ENCODE measurements at places on chromosomes 3 and 15.

DNA sequence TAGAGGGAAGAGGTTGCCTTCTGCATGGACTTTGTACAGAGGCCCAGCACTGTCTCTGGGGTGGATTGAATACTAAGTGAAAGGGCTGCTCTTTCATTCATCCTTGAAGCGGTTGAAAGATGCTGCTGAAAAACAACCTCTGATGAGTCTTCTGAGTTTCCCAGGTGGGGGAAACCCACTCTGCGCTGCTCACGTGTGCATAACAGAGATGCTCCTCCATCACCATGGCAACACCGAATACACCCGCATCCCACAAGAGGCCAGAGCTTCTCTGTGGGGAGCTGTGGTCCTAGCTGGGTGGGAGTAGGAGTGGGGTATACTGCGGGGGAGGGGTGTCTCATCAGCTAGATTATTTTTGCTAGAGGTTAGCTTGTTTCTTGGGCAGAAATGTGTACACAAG, 6.1 kb upstream of the SYN2 start:
- DNase-seq = no peak

GRCh38 chr3:195236076-195236798, 34.7 kb downstream of the XXYLT1 start:
- DNase-seq = no peak

DNA sequence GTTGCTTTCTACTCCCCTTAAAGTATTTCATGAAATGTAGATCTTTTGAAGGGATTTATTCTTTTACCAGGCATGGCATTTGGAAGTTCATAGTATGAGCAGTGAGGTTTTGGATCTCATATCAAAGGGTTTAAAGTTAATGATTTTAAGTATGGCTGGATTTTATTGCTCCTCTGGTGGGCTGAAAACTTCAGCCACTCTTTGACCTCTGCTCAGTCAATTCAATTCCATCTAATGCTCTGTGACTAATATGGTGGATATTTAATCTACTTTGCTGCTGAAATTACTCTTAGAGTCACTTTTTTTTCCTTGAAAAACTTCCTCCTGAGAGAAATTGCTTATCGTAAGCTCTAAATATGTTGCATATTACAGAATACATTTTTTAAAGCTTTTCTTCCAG, 218.6 kb downstream of the NR2F2 start:
- DNase-seq = no peak

GRCh38 chr3:31853580-31853979, 127.5 kb downstream of the OSBPL10 start:
- no peak for DNase-seq

DNA sequence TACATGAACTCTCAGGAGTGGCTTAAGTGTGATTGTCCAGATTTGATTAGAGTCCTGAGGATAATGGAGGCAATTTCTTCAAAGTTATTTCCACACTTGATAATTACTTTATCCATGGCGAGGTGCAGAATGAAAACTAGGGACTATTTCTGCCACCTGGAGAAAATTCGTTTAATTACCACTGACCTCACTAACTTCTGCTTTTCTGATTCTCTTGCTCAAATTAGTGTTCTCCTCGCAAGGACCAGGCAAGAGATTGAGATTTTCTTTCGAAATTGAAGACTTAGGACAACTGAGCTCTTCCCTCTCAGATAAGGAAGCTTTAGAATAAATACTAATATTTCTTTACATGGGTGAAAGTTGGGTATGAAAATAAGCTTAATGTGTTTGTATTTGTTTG, 135.2 kb downstream of the RYR3 start:
- no peak for DNase-seq

- no peak for DNase-seq
Measured at GRCh38 chr3:154684021-154684420, 254.0 kb upstream of the GPR149 start.

DNA sequence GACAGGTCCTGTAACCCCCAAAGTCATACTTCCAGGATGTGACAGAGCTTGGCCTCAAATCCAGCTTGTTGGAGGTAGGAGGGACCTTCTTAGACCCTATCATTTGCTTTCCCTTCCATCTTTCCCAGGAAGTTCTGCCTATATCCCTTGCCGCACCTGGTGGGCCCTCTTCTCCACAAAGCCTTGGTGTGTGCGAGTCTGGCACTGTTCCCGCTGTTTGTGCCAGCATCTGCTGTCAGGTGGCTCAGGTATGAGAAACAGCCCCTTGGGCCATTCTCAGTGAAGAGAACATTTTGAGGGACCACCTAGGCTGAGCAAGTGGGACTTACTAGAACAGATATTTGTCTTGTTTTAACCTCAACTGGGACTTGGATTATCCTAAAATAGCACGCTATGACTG, 1.3 kb downstream of the IL17RE start:
- DNase-seq = no peak

DNA sequence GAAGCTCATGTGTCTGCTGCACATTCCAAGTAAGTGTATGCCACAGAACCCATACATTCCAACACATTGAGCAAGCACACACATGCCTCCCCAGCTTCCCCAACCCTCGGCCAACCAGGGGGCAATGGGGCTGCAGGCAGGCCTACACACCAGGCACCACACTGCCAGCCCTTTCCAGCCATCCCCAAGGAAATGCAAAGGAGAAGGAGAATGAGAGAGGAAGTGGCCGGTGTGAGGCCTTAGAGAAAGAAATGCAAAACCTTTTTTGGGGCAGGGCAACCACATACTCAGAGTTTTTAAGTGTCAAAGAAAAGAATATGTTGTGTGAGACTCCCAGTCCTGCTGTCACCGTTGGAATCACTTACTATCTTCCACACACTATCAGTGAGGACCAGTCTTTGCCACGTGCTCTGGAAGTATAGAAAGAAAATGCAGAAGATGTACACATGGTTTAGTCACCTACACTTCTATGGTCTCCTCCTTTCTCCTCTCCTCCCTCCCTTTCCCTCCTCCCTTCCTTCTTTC, 11.1 kb downstream of the IGF2BP2 start:
- no peak for DNase-seq

DNA sequence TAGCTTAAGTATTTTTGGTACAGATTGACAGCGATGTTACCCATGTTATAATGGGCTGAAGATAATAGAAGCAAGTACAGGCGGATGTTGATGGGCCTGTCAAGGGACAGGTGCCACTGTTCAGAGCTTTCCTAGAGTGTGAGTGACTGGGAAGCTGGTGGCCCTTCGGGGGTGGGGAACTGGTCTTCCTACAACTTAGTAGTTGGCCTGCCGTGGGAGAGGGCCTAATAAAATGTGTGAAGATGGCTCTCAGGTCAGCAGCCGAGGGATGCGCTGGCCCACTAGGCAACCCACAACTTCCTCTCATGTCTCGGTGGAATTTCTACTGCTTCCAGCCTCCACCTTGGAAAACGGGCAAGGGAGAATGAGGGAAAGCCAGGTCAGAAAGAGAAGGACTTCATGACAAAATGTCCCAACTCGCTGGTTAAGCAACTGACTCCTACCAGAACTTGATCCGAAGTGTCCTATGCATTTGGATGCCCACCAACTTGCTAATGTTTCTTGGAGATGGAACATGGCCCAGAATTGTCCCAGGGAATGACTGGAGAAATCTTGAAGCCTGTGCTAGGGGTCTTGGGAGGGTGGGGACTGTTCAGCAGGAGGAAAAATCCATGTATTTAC, 1.4 kb downstream of the GYG1 start:
- no peak for DNase-seq

GRCh38 chr15:66089049-66089448, 164.5 kb downstream of the MEGF11 start:
- no peak for DNase-seq

- DNase-seq = no peak
Measured at GRCh38 chr3:36362973-36363372, 17.3 kb upstream of the STAC start.

GRCh38 chr3:146250449-146251382, at the start of gene PLSCR4:
Gene PLSCR4 (minus strand): TSS chr3:146251105. CDS start chr3:146222071, 29,034 bp downstream.
- no peak for DNase-seq

- no peak for DNase-seq
Measured at GRCh38 chr3:58681863-58682262, 15.3 kb upstream of the FAM3D start.

- no peak for DNase-seq
Measured at GRCh38 chr15:88238618-88239430, 17.7 kb downstream of the NTRK3 start.

DNA sequence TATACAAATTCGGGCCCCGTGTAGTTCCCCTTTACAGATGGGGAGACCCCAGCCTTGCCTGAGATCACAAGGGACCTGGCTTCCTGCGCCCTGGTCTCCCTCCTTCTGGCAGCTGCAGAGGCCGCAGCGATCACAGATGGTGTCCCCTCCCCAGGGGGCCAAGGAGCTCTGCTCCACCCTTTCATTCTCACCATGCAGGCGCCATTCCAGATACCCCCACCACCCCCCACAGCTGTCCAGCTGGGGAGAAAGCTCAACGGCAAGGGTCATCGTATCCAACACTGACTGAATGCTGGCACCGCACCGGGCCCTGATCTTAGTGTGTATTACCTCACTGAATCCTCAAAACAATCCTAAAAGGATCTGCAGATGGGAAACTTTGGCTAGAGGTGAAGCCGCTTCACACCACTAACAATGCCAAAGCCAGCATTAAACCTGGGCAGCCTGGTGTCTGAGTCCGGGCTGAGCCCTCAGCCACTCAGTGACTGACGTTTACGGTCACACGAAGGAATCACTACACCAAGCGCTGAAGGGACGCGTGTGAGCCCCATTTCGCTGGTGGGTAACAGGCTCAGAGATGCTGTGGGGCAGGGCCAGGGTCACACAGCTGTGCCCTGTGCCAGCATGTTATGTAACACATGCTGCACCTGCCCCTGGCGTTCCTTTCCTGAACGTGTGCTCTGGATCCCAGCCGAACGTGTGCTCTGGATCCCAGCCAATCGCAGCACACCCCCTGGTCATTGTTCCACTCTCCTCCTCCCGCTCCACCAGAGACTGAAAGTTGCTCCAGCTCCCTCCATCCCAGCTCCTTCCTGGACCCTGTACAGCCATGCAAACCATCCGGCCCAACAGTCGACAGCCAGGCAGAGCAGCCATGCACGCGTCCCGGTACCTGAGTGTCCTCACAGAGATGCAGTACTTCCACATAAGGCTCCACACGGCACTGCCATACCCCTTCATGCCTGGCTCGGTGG, 51.8 kb downstream of the IQSEC1 start:
- DNase-seq = no peak

GRCh38 chr3:11724615-11725339, 81.1 kb upstream of the VGLL4 start:
- no peak for DNase-seq

DNA sequence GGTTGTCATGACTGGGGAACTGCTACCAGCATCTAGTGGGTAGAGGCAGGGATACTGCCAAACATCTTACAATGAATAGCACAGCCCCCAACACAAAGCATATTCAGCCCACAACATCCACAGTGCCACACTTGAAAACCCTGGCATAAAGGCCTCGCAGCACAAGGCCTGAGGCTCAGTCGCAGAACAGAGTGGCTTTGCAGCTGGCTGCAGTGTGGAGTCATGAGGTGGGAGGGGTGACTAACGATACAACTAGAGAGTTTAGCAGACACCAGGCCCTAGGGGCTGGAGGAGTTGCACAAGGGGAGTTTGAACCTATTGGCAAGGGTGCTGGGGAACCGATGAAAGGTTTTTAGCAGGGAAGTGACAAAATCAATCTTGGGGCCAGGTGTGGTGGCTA, 32.1 kb downstream of the GRK7 start:
- DNase-seq = no peak

DNA sequence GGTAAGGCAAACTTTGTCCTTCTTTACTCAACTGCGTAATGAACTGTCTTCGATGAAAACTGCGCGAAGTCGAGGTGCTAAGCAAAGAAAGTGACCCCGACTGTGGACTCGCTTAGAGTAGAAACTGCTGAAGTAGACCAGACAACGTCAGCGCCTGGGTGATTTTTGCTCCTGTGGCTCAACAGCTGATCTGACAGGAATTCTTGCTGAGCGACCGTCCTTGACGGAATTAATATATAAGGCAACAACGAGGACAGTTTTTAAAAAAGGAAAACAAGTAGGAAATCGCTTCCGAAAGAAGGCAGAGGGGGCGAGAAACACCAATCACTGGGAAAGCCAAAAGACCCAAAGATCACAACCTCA, 541 bp downstream of the RPS27L start:
- no peak for DNase-seq

GRCh38 chr15:70339571-70340493, 242.1 kb upstream of the TLE3 start:
- no peak for DNase-seq

DNA sequence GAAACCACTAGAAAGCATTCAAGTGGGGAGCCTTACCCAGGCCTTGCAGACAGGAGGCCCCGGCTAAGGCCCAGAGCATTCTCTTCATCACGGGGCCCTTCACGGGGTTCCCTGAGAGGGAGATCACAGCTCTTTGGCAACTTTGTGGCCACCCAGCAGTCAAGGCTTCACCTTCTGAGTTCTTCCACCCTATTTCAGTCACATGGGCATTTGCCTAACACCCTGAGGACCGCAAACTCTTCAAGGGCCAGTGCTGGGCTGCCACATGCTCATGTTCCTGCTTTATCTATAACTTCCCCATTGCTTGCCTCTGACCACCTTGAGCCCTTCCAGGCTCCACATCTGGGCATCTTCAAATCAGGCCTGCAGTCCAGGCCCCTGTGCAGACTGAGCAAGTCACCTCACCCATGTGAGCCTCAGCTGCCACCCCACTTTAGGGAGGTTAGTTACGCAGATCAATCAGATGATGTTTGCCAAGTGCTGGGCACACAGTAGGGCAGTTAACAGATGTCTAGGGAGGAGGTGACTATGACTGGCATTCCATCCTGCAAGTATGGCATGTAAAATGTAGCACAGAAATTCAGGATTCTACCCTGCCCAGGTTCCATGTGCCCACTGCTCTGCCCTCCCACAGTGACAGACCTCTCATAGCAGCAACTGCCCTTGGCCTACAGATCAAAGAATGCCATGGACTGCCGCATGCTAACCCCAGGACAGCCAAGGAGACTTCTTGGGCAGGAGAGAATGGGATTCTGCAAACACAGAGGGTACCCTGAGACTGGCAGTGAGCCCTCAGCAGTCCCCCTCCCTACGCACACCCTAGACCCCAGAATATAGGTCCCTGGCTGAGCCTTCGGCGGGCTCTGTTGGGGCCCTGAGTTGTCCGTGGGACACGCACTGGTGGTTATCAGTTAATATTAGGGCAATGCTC, 37.6 kb upstream of the ZNF710 start:
- no peak for DNase-seq

DNA sequence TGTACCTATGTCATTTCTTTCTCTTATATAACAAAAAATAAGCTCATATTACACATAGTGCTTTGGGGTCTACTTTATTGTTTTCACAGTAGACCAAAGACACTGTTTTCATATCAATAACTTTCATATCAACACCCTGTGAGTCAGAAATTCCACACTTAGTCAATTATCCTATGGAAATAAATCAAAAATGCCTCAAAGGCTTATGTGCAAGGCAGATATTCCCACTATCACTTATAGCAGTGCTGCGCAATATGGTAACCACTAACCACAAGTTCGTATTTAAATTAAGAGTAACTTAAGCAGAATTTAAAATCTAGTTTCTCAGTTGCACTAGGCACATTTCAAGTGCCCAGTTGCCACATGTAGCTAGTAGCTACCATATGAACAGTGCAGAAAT, 15.9 kb downstream of the SCG3 start:
- DNase-seq = no peak

DNA sequence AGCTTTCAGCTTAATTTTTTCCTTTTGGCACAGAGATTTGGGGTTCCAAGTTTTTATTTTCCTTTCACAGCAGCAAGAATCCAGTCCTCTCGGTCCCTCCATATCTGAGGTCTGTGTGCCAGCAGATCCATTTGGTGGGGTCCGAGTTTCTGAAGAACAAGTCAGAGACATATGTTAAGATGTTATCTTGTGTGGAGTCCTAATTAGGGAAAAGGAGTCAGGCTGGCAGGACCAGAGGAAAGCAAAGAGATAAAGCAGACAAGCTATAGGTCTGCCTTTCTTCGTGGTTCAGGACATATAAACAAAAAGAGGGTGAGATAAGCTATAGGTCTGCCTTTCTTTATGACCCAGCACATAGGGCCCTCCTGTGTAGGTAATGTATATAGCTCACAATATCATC, 54.9 kb downstream of the TMED3 start:
- DNase-seq = no peak
